NCI-H187 (cell line): ENCODE measurements at places on chromosomes 7 and 10.

GRCh38 chr7:128323040-128323439 is 20.7 kb downstream of the RBM28 start:
- DNase-seq = no peak

GRCh38 chr10:72639441-72639873 is 13.6 kb upstream of the MICU1 start:
- DNase-seq = no peak

- no peak for DNase-seq
Measured at GRCh38 chr10:82924711-82925110, 1049.7 kb downstream of the NRG3 start.

DNA sequence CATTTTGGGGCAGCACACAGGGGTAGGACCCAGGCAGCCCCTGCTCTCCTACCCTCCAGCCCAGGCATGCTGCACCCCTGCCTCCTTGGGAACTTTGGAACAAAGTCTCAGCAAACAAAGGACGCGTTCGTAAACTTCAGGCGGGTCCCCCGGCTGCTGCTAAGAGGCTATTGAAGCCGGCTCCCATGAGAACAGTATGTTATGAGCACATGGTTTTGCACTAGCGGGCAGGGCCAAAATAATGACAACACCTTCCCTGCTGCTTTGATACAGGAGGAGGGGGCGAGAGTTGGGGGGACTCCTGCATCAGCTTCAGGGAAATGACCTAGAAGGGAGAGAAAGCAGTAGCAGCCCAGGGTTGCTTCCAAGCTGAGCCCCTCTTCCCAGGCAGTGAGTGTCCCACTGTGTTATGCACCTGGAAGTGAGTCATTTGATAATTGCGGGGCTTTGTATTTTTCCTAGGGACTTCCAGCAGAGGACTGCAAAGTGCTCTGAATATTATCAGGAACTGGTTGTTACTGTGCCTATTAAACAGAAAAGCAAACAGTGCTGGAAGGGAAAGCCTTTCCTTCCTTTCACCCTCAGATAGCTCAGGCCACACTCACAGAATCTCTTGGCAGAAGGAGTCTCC is 6.9 kb downstream of the ITPRIP start:
- DNase-seq = no peak

DNA sequence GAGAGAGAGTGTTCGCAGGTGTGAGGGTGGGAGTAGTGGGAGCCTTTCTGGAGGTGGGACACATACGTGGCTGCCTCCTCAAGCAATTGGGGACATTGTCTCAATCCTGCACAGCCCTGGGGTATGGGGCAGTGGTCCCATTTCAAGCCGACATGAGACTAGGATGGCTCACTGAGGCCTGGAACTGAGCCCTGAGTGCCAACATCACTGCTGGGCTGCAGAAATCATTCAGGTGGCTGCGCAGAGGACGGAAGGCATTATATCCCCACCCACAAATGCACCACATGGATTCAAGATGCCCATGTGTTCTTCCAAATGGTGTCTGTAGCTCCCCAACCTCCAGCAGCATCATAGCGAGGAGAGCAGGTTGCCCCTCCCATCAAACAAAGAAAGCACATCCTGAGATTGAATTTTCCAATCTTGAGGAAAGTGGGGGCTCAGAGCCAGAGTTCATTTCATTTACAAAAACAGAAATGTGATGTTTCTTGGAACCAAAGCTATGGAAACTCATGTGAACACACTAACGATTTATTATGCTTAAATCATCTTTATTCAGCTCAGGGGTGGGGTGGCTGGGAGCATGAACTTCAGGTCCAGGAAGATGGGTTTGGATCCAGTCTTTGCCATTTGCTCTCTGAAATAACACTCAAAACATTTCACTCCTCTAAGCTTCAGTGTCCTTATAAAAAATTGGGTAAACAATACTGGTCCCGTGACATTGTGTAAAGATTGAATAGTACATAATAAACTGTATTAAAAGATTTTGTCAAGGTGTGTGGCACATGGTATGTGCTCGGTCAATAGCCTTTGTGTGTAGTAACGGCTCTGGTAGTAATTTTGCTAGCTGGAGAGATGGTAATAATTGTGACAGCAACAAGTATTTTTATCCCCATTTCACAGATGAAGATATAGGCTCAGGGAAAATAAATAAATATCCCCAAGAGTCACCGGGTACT is 4.6 kb downstream of the SFTPA2 start:
- no peak for DNase-seq

DNA sequence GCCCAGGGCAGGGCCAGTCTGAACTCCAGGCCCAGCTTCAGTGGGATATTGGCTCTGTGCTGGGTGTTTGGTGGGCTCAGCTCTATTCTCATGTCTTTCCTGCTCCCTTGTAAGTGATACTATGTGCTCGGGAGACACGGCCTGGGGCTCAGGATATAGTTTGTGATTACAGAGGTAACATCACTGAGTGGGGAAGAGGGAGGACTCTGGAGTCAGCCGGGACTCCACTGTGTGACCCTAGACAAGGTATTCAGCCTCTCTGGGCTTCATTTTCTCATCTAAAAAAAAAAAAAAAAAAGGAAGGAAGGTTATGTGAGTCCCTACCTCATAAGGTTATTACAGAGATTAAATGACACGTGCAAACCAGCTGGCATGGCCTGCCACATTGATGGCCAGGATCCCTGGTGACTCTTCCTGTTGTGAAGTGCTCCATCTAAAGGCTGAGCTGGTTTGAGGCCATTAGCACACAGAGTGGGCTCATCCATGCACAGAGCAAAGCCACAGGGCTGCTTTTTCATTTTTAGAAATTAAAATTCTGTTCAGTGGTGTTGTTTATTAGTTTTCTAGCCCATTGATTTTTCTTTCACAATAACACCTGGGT is 15.7 kb downstream of the SLC13A4 start:
- peak; percentile 23 for DNase-seq

GRCh38 chr7:20304366-20304765 is 26.3 kb upstream of the ITGB8 start:
- DNase-seq = peak; percentile 10

DNA sequence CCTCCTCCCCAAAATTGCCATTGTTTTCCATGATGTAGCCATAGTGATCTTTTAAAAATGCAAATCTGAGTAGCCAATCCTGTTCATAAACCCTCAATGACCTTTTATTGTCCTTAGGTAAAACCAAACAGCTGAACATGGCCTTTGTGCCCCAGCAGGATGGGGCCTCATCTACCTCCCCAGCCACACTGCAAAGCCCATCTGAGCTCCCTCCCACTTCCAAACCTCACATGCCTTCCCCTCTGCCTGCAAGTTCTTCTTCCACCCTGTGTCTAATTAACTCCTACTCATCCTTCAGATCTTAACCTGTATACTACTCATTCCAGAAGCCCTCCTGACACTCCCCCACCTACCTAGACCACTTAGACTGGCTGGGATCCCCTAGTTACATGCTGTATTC is 178.8 kb upstream of the NPVF start:
- DNase-seq = no peak

- DNase-seq = no peak
Measured at GRCh38 chr10:129880191-129880870, 83.7 kb downstream of the EBF3 start.

GRCh38 chr7:128713794-128714193 is 25.4 kb upstream of the CALU start:
- no peak for DNase-seq

- DNase-seq = peak; percentile 35
Measured at GRCh38 chr10:88913127-88913526, 33.1 kb downstream of the STAMBPL1 start.

DNA sequence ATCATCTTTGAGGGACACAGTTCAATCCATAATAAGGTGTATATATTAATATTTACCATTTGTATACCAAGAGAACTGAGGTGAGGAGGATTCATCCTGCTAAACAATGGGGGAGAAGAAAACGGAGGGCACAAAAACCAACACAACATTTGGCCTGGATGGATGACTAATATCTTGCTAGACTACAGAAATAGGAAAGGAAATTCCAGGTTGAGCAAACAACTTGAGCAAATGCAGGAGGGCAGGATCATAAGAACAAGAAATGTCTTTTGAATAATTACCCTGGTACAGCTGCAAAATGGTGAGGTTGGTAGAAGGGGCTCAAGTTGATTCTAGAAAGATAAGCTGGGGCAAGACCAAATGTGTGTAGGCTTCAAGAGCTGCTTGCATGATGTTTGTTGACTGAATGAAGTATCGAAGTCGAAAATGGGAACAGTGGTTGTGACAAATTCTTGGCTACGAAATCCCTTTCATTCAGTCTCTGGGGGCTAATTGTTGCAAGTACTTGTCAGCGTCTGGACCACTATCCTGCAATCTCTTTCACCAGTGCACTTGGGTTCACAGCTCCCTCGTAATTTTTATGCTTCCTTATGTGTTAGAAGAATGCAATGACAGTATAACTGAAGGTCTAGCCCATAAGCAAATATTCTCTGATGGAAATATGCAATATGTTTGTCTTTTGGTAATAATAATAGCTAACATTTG is 176.2 kb downstream of the PTEN start:
- no peak for DNase-seq

DNA sequence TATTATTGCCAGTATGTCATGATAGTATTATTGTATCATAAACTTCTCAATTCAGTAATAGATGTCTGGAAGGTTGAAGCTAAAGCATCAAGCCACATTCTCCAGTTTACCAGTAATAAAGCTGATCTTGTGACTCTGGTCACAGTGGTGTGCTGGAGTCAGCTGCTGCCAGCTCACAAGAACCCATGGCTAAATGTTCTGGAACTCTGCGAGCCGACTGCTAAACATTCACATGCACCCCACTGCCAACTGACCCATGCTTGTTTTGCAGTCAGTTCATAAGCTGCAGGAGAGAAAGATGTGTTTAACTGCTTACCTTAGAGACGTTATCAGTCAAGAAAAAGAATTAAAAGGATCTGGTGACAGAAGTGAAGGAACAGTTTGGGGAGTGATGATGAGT is 5.9 kb upstream of the DNTT start:
- DNase-seq = no peak

- DNase-seq = no peak
Measured at GRCh38 chr7:71480791-71481190, 348.8 kb downstream of the GALNT17 start.

GRCh38 chr7:157844611-157845010 is 507.8 kb downstream of the DNAJB6 start:
- DNase-seq = no peak

DNA sequence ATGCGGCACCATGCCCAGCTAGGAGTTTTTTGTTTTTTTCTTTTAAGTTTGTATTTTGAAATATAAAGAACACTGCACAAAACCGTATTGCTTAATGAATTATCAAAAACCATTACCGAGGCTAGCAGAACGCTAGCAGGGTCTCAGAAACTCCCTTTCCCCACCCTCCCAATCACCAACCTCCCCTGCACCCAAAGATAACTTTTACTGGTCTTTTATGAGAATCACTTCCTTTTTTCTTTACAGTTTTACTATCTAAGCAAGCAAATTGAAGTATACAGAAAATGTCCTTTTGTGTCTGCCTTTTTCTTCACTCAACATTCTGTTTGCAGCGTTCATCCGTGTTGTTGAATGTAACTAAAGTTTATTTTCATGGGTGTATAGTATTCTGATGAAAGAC is 13.4 kb downstream of the HIP1 start:
- no peak for DNase-seq

DNA sequence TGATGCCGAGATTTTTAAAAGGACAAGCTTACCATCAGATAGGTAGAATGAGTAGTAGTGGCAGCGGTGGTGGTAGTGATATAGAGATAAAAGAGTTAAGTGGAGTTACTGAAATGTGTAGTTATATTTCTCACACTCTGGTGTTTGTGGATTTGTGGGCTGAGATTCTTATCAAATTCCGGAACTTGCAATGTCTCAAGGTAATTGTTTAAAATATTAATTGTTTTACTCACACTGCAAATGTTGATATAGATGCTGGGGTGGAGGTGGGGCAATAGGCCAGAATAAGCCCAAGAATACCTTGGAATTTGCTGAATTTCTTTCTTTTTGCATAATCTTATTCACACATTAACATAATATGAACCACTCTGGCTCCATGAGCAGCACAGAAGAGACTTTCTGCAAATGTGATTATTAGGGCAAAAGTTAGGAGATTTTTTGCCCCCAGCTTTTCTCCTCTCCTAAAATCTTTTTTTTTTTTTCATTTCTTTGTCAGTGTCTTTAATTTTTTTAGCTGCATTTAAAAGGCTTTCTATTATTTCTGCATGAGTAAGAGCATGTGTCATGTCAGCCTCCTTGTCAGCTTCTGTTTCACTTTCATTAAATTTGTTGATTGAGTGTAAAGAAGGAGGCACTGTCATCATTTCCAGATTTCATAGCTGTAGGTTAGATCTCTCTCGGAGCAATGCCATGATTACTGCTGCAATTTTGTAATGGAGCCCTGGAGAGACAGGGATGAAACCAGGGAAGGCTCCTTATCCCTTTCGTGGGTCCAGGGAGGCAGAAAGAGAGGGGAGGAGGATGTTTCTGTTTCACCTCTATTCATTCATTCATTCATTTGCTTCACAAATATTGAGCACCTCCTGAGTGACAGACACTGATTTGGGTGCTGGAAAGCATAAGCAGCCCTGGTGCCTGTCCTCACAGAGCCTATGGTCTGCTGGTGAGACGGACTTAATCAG is 13.1 kb upstream of the SGMS1 start:
- DNase-seq = no peak

DNA sequence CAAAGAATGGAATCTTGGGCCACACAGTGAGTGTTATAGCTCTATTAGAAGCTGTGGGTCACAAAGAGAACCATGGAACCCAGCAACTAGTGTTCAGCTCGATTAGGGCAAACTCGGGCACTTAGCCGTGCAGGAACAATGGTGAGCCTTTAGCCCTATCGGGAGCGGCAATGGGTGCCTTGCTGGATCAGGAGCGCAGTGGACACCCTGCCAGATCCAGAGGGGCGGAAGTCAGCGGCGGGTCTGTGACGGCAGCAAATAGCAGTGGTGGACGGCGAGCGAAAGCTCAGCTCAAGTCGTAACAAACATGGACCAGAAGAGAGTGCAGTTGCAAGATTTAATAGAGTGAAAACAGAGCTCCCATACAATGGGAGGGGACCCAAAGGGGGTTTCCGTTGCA is 43.9 kb upstream of the NRG3 start:
- no peak for DNase-seq

GRCh38 chr10:6843894-6844650 is 264.0 kb upstream of the PRKCQ start:
- no peak for DNase-seq

GRCh38 chr10:1050554-1050953 is 1.6 kb upstream of the IDI1 start:
- DNase-seq = no peak

- DNase-seq = no peak
Measured at GRCh38 chr7:53350241-53350640, 314.8 kb downstream of the POM121L12 start.

- no peak for DNase-seq
Measured at GRCh38 chr7:12258074-12258473, 47.0 kb downstream of the TMEM106B start.
